ENCODE measurements at places on chromosomes 2 and 18.
A peak's percentile ranks its signal among the peaks of the same experiment; 100 is the strongest.

DNA sequence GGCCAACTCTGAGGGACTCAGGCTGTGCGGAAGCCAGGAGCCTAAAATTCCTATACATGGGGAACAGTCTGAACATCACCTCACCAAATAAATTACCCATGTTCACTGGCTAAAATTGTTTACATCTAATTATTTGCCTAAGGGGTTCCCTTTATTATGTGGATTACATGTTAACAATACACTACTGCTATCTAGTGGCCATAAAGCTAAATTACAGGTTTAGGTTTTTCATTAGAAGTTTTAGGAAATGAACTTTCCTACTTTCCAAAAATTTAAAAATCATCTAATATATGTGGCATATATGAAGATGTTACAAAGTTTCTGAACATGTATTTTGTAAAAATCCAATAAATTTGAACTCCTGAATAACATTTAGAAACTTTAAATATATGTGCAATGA, 40.3 kb downstream of the PLA2R1 start:
- DNase-seq, result no peak

DNA sequence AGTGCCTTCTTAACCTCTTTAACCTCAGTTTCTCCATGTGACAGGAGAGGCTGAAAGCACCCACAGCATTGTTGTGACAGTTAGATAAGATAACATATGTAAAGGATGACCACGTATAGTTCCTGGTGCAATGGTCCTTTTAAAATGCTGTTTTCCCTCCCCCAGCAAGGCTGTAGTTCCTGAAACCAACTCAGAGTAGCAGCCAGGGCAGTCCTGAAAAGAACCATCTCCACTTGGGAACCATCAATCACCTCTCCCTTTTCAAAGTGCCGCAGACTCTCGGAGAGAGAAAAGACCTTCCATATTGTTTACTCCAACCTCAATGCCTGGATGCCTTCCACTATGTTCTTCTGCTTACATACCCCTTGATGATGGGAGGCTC, 158.8 kb downstream of the DDX1 start:
- no peak for DNase-seq

DNA sequence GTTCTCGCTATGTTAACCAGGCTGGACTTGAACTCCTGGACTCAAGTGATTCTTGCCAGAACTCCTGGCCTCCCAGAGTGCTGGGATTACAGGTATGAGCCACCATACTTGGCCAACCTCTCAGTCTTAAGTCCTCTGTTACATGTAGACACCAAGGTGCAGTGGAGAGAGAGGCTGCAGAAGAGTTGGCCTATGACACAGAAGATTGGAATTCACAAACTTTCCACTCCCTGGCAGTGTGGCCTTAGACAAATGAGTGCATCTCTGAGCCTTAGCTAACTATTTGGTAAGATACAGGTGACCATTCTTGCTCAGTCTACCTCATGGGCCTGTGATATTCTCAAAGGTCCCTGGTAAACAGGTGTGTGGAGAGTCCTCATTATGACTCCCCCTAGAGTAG, 159.7 kb downstream of the MYCN start:
- no peak for DNase-seq

DNA sequence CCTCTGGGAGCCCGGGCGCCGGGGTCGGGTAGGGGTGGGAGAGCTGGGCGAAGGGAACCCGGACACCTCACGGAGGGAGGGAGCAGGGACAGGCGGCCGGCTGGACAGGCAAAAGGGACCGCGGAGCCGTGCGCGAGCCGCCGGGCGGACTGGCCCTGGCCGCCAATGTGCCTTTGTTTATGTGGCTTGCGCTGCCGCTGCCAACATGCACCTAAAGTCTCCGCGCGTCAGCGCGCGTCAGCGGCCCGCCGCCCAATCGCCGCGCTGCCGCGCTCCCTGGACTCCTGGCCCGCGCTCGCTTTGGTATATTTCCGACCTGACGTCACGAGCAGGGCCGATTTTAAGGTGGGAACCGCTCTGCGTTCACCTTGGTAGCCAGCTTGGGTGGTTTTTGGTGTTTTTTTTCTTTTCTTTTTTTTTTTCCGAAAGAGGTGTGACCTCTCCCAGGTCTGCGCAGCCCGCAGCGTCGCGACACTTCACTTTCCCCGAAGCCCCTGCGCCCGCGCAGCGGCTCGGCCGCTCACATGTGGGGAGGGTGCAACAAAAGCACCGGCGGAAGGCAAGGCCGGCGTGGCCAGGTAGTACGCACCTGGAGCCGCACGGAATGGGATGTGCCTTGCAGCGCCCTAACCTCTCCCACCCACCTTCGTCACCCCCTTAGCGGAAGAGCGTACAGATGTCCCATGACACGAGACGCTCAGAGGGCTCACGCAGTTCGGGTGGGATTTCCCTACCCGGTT, at the start of gene NR4A2:
Gene NR4A2, minus strand, starts transcription at position 188 of the 740 bp plus-strand sequence. CDS start 2,535 bp downstream, outside the sequence.
- DNase-seq, result peak; percentile 84

GRCh38 chr2:105215586-105216192, 25.9 kb upstream of the GPR45 start:
- DNase-seq, result no peak

Data from amniotic stem cell (primary cell).